ENCODE measurements at places on chromosomes 3 and 15.
A peak's percentile ranks its signal among the peaks of the same experiment; 100 is the strongest.

DNA sequence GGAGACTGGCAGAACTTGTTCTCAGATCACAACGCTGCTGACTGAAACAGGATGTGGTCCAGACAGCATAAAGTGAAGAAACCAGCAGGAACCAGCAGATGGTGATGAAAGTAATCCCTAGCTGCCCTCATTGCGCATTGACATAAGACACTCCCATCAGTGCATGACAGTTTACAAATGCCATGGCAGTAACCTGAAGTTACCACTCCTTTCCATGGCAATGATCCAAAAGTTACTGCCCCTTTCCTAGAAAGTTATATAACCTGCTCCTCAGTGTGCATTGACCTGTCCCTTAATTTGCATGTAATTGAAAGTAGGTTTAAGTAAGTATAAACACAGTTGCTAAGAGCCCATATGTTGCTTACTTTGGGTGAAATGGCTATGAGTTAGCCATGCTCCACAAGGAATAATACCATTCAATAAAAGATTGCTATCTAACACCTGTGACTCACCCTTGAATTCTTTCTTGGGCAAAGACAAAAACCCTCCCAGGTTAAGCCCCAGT, 149.1 kb upstream of the CD96 start:
- DNase-seq: peak; percentile 4

DNA sequence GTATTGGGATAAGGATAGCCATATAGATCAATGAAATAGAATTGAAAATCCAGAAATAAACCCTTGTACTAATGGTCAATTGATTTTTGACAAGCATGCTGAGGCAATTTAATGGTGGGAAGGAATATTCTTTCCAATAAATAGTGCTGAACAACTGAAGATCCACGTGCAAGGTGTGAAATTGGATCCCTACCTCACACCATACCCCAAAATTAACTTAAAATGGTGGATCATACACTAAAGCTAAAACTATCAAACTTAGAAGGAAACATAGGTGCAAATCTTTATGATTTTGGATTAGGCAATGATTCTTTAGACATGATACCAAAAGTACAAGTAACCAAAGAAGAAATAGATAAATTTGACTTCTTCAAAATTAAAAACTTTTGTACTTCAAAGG, 22.1 kb upstream of the SYNM start:
- DNase-seq: no peak

DNA sequence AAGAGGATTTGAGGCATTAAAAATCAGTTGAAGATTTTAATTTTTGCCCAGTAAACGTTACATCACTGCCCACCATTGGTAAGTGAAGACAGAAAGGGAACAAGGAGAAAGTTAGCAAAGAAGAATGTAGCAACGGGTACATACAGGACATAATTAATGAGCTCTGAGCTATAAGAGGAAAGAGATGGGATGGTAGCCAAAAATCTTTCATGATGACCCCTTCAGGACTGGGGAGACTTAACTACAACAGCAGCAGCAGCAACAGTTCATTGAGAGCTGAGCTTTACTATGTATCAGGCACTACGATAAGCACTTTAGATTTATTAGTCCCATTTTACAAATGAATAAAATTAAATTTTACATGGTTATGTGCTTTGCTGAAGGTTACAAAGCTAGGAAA, 18.4 kb downstream of the EMC4 start:
- DNase-seq: no peak

DNA sequence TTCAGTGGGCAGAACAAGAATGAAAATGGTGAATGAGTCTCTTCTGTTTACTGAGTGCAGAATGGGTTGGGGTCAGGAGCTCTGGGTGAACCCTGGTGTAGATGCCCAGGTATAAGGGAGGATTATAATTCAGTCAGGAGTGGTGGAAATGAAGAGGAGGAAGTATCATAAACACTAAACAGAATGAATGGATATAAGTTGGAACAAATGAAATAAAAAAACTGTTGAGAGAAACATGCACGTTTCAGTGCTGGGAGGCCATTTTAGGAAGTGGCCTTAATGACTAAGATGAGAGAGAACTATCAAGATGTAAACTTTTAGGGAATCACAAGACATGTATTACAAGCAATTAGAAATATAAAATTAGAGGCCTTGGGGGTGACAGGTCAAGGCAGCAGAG, 32.8 kb upstream of the LEKR1 start:
- DNase-seq: no peak

DNA sequence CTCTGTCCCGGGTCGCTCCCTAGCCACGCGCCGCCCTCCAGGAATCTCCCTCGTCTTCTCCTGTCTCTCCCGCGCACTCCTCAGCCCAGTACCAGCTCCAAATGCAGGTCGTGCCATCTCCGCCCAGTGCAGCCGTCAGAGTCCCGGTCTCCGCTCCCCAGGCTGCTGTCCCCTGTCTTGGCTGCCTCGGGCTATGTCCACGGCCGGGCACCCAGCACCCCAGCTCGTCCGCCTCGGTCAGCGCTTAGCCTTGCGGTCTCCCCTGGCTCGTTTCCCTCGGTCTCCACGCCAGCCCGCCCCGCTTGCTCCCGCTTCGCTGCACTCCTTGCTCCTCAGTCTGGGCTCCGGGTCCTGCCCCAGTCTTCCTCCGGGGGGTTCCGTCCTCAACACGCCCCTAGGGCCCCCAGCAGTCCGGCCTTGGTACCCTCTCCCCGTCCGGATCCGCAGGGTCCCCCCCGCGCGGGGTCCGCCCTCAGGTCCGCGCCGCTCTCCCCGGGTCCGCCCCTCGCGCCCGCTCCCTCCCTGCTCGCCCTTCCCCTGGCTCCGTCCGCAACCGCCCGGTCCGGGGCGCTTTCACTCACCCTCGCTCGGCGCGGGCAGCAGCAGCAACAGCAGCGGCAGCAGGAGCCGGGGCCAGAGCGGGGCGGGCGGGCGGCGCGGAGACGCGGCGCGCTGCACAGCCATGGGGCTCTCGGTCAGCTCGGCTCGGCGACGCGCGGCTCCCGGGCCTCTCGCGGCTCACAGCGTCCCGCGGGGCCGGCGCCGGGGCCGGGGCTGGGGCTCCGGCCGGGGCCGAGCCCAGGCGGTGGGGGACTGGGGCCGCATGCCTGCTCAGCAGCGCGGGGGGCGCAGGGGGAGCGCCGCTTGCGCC, 462 bp downstream of the IGDCC3 start:
- DNase-seq: peak; percentile 22

DNA sequence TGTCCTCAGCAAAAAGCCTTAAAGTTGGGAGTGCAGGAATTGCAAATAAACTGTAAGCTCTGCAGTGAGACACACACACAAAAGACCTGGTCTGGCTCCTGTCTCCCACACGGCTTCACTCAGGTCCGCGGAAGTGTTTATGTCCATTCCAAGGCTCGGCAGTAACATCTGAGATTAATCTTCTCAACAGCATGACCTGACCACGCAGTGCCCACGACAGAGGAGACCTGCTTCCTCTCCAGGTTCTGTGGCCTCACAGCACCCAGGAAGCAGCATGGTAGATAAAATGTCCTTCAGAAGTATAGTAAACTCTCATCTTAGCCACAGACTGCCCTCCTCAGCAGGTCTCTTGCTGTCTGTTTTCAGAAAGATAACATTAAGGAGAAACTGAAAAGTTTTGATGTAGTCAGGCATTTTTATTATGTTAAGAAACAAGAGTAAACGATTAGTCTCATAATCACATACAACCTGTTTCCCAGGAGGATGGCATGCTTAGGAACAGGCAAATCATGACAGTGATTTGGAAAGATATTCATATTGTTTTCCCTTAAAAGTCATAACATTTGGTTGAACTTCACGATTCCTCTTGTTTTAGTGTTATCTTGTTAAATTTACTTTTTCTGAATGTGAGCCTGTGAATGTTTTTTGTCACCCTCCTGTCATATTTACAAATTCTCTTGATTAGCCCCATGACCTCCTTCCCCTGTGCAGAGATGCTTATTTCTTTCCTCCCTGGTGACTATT, 34.6 kb downstream of the CD200R1L start:
- no peak for DNase-seq

GRCh38 chr3:189070965-189071364, 100.8 kb upstream of the TPRG1 start:
- no peak for DNase-seq

- DNase-seq: no peak
Measured at GRCh38 chr15:40386480-40386879, 4.0 kb downstream of the KNSTRN start.

- no peak for DNase-seq
Measured at GRCh38 chr15:56533731-56534403, 68.9 kb upstream of the MNS1 start.

GRCh38 chr15:64875641-64876223, 34.0 kb downstream of the PLEKHO2 start:
- DNase-seq: no peak

DNA sequence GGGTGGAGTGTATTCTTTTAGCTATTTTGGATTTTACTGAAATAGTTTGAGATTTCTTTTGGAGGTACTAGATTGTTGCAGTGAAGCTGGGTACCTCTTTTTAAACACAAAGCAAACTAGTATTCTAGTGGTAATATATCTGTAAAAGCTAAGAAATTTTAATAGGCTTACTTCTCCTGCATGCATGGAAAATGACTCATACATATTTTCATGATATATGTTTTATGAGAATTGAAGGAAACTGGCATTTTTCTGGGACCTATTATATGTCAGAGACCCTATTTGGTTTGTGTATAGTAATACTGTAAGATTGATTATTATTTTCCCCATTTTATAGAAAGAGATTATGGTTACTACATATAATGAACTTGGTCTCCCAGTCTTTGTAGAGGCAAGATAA, 851.0 kb downstream of the DIPK2A start:
- DNase-seq: no peak

DNA sequence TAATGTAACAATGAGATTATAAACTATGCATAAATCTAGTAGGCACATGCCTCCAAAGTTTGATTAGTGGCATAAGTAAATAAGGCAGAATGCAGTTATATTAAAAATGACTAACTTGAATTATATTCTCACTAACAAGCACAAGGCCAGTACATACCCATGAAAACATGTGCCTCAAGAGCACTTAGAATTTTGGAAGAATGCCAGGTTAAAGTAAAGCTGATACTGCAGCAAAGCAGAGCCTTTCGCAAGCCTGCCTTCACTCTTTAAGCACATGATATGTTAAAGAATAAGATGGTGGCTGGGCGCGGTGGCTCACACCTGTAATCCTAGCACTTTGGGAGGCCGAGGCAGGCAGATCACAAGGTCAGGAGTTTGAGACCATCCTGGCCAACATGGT, 49.0 kb downstream of the KBTBD12 start:
- no peak for DNase-seq

DNA sequence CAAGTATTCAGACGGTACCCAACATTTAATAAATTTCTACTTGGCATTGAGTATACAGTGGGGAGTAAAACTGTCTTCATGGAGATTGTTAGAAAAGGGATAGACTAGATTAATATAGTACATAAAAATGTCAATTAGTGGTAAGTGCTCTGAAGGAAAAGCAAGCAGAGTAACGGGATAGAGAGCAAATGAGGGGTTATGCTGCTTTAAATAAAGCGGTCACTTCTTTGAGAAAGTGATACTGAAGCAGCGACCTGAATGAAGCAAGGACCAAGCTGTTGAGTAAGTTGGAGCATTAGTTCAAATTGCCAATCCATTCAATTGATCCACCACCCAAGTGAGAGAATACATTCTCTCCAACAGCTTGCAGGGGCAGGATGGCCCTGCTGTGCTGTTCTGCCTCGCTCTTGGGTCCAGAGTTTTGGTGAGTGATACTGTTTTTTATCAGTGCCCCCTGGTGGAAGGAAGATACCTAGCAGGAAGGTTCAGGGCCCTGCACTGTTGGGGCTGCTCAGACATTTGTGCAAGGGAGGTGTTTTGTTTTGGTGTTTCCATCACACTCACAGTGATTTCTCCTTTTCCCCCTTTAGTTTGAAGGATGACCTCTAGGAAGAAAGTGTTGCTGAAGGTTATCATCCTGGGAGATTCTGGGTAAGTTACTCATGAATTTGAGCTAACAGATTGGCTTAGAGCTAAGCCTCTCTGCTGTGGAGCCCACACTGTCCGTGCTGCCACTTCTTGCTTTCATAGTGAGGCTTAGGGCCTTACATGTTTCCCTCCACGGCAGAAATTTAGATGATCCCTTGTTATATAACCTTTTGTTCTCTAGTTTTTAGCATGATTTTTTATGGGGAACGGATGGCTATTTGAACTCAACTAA, 69.0 kb downstream of the RAB7A start:
- peak; percentile 55 for DNase-seq

- no peak for DNase-seq
Measured at GRCh38 chr3:126393563-126393962, 1.1 kb upstream of the CFAP100 start.

- DNase-seq: no peak
Measured at GRCh38 chr3:151878465-151878864, 5.0 kb downstream of the SUCNR1 start.

DNA sequence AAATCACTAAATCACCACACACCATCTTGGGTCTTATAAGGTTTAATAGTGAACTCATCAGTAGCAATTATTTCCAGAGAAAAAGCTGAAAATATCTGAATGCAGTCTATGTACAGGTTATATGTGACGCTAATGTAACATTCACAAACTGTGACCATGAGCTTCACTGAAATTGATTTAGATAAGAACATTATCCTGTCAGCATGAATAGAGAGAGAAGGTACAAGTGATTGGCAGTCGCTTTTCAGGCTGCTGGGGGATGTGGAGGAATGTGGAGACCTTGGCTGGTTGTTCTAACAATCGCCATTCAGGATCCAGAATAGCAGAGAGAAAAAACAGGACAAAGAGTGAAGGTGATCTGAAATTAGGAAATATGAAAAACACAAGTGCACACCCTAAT, 98.1 kb downstream of the CADPS start:
- DNase-seq: no peak

DNA sequence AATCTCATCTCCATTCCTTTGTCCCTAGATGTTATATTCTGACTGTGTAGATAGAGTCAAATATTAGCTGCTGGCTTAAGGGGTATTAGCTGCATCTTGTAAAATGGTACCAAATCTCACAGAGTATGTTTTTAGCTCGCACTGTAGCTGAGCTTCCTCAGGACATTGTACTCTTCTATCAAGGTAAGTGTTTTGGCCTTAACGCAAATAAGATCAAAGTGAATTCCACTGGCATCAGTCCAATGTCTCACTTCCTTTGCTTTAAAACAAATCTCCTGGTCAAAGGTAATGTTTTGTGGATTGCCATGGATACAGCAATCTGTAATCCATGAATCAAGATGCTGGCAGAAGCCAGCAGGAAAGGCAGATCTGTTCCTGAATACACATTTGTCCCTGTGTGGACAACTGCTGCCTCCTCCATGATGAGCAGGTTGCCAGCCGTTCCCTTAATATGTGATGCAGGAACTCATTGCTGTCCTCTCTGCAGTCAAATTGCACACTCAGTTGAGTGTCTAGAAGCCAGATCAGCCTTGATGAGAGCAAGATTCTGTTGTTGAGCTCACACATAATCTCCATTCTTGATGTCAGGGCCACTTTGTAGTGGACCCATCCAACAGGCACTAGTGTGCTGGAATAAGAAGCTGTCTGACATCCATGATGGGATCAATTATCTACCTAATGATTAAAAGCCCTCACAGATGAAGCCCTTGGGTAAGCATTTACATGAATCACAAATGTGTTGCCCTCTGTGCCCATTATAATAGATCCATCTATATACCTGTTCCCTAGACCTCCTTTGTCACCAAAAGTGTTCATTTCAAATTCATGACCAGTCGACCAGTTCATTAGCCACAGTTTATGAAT, 96.6 kb upstream of the AGTR1 start:
- peak; percentile 80 for DNase-seq

- no peak for DNase-seq
Measured at GRCh38 chr3:45870099-45870498, 16.2 kb upstream of the CCR9 start.
